ENCODE measurements at places on chromosomes 6 and 20.

DNA sequence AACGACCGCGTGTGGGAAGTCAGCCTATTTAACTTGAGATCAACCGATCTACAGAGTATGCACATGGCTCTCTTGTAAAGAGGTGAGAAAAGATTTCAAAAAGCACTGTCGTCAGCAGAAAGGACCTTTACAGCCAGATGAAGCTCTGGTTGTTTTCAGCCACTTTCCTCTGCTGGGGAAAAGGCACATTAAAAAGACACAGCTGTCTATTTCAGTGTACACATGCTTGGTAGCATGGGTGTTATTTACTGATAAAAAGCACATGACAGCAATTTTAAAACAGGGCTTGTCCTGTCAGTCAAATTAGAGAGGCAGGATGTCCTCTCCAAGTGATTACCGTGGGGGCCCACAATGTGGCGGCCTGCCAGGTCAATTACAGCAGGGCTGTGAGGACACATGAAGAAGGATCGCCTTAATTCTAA is 188.9 kb downstream of the PRKN start:
- DNase-seq: no peak

GRCh38 chr6:31575335-31575901 is at the start of gene TNF:
TNF (plus strand) TSS chr6:31575565; CDS start chr6:31575742, 177 bp downstream.
- DNase-seq: no peak

- DNase-seq: no peak
Measured at GRCh38 chr6:66900133-66901083, 1193.4 kb upstream of the EYS start.

- DNase-seq: no peak
Measured at GRCh38 chr6:16947375-16948015, 154.4 kb upstream of the STMND1 start.

DNA sequence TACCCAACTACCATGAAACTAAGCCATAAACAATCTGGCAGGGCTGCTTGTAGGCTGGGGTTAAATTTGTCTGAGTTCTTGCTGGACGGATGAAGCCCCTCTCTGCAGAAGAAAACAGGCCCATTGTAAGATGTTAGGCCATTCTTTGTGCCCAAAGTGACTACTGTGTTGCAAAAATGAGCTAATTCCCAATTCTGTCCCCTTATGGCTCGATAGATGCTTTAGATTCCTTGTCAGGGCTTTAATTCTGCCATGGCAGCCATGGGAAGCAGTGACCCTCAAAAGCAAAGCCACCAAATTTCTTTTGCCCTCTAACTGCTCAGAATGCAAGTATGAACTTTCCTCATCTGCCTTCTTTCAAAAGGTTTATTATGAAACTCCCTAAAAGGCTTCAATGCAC is 45.2 kb downstream of the LAMA4 start:
- no peak for DNase-seq

DNA sequence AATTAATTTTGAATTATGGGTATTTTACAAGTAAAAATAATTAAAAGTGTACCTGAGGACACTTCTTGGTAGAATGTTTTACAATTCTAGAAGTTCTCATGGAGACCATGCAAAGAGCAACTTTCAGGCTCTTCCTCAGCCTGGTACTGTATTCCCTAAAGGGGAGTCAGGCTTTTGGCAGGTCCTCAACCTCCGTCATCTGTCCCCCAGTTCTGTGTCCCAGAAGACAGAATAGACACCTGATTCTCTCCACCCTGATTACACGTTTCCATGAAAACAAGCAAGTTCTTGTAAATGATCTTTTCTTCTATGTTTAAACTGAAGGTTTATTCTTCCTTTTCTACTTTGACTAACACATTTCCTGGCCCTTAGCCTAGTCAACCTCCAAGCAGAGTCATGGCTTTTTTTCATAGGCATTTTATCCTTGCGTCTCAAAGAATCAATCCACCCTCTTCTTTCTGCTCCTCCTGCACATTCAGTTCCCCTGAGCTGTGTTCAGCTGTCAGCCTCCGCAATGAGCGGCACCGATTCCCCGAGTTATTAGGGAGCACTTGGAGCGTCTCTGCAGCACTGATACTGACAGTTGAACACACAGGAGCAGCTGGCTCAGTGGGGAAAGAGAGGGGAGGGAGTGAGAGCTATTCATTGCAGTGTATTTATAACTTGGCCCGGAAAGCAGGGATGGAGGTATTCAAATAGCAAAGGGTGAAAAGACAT is 1082.4 kb upstream of the MAP3K7 start:
- no peak for DNase-seq

- DNase-seq: no peak
Measured at GRCh38 chr20:14727485-14728150, 390.2 kb upstream of the FLRT3 start.
